ENCODE measurements at places on chromosomes 3 and 15. TPM values are rescaled to one million over a fixed set of nuclear protein-coding genes. Genes with fewer than 3 reads are reported as not detected.

GRCh38 chr3:190319660-190320059, 2.6 kb downstream of the CLDN1 start:
- no peak for DNase-seq

GRCh38 chr3:43559961-43560360, 61.9 kb downstream of the ANO10 start:
- no peak for DNase-seq

DNA sequence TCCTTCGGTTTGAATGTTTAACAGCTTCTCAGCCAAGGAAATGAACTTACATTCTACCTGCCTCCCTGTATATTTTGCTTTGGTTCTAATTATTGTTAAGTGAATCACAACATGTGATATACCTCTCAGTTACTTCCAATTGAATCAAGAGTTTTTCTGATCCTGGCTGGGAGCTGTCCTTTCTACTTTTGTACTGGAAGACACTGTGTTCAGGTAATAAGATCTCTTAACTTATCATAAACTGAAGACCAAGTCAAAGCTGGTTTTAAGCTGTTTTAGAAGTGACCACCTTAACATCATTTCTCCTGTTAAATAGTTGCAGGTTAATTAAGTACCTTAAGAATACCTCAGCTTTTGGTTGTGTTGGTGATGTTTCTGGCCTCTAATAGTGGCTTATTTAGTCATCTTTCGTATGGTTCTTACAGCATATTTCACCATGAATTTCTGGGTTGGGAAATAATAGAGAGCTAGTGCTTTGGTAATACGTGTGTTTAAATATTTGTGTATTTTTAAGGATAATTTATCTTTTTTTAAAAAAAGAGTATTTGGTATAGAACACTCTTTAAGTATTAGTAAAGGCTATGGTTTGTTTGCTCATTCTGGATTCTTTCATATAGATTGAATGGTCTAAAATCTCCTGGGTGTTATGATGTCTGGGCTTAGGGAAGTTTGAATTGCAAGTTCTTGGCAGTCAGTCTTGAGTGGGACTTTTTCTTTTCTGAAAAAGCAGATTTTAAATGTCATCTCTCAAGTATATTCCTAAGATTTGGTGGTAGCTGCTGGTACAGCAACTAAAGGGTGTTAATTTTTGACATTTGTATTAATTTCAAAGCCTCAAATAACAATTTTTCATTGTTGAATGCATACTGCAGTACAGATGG, 1.6 kb downstream of the RAB8B start:
- no peak for DNase-seq

DNA sequence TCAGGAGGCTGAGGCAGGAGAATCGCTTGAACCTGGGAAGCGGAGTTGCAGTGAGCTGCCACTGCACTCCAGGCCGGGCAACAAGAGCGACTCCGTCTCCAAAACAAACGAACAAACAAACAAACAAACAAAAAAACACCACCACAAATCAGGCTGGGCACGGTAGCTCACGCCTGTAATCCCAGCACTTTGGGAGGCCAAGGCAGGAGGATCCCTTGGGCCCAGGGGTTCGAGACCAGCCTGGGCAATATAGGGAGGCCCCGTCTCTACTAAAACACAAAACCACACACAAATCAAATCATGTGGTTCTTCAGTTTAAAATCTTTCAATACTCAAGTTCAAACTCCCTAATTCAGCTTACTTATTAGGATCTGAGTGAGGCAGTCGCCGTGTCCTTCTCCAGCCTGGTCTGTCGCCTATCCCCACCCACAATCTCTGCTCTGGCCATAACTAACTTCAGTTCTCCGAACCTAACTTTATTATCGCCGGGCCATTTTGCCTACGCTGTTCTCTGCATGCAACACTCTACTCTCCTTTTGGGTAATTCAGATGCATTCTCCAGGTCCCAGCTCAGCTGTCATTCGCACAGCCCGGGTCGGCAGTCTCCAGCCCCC, 660 bp upstream of the RTF1 start:
- no peak for DNase-seq

GADL1 gene
- total RNA-seq: not detected

ONECUT1 gene
- total RNA-seq: not detected
